ENCODE measurements at places on chromosomes 6 and 20.

DNA sequence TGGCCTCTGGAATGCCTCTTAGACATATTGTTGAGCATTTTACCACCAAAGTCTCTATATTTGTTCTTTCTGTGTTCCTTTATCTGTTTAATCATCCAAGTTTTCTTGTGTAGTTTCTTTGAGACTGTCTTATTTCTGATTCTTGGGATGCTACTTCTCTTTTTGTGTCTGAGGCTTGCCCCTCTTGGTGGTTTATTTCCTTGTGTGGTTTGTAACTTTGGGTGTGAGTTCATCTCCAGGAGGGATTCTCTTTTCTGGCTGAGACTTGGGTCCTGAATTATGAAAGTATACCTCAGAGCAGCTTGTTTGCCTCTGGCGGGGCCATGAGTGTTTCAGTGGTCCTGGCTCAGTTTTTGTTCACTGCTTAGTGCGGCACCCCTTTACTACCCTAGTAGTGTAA lies 33.9 kb downstream of the PPARD start:
- DNase-seq: no peak

- no peak for DNase-seq
Measured at GRCh38 chr20:35301426-35301825, 9.2 kb upstream of the FAM83C start.

GRCh38 chr6:52522151-52522626 lies 54.7 kb downstream of the TRAM2 start:
- no peak for DNase-seq

DNA sequence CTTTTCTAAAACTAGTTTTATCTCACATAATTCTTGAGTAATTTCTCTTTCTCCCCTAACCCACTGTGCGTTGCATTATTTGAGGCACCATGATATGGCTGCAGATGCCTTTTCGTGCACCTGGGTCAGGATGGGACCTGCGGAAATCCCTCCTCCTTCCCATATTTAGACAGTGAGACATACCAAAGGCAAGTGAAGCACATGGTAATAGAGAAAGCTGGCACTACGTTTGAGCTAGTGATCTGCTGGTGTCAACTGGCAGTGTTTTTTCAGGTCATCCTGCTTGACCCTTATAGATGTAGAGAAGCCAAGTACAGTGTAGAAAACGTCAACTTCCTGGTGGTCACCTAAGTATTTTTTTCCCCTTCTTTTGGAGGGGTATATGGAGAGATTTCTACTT lies 71.7 kb downstream of the FOXO3 start:
- DNase-seq: no peak

DNA sequence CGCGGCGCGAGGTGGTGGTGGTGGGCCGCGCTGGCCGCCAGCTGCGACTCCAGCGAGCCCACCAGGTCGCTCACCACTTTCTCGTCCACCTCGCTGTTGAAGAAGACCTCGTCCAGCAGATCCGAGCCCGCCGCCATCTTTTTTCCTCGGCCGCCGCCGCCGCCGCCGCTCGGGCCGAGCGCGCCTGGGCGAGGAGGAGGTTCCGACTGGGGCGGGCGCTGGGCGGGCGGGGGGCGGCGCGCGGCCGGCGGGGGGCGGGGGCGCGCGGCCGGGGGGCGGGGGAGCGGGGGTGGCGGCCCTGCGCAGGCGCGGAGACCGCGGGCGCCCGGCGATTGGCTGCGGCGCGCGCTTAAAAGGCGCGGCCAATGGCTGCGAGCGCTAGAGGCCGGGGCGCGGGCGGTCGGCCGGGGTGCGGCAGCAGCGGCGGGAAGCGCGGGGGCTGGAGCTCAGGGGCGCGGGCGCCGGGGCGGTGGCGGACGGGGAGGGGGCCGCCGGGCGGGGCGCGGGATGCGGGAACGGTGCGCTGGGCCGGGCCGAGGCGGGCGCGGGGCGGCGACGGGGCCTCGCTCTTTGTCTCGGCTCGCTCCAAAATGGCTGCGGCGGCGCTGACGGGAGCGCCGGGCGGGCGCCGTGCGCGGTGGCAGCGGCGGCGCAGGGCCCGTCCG lies at the start of gene TAF4:
TSS of gene TAF4 (minus strand) at position 208 of the 665 bp plus-strand sequence. CDS start at position 137, 71 bp downstream.
- peak; percentile 25 for DNase-seq

- DNase-seq: no peak
Measured at GRCh38 chr6:18457065-18457737, 70.1 kb downstream of the RNF144B start.

DNA sequence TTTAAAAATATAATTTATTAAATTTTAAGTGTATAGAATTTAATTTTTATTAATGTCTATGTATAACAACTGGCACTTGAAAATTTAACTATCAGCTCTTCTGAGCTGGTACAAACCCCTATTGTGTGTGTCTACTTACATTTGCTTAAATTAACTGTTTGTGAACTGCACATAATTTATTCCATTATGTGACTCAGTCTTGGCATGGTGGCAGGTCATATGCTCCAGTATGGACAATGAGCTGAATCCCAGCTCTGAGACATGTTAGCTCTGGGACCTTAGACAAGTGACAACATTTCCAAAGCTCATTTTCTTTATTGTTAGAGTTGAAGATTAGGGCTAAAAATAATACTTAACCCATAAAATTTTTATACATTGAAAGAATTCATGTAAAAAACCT lies 526.1 kb upstream of the MARCKS start:
- DNase-seq: no peak

DNA sequence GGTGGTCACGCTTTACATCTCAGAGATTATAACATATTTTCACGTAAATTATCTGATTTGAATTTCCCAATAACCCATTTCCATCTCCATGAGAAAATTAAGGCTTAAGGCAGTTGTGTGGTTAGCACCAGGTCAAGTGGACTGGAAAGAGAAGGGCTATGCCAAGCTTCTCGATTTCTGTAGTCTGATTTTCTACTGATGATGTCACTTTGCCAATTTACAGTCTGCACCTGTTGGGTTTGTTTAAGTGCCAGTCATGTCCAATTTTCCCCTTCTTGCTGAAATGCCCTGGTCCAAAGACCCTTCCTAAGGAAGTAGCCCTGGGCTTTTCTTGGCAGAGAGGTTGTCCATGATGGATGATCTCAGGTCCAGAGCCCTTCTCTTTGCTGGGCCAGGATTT lies 562.3 kb upstream of the BTBD3 start:
- DNase-seq: no peak

DNA sequence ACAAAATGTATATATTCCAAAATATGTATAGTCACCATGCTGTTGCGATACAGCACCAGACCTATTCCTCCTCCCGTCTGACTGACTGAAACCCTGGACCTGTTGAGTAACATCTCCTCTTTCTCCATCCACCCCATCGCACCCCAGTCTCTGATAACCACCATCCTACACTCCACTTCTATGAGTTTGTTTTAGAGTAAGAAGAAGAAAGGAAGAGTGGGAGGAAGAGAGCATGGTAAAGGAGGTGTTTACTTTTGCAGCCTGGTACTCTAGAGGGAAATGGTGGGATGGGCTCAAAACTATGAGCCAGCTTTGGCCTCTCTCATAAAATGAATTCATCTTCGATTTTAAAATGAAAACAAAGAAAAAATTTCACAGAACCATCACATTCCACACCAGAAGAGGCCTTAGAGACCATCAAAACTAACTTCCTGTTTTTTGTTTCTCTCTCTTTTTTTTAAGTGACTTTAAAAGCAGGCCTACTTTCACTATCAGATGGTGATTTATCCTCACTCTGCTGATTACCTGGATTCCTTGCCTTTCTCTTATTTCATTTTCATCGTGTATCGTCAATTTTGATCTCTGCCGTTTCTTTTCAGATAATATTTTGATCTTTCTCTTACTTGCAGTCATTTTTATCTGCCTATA lies 16.8 kb upstream of the FUCA2 start:
- DNase-seq: no peak

DNA sequence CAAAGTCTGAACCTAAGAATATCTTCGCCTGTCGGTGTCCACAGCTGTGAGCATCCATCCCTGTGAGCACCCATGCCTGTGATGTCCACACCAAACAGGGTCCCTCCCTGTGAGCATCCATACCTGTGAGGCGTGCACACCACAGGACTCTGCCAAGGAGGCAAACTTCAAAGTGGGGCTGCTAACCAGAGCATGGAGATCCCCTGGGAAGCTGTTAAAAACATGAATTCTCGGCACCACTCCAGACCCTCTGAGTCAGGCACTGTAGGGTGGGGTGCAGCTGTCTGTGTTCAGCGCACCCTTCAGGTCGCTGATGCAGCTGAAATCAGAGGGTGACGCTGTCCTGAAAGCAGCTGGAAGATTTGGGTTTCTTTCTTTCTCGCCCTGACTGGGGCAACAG lies 85.4 kb upstream of the NXT1 start:
- DNase-seq: no peak

GRCh38 chr20:45345104-45345936 lies 2.9 kb downstream of the SDC4 start:
- no peak for DNase-seq

GRCh38 chr20:19903168-19903811 lies 113.9 kb upstream of the NAA20 start:
- no peak for DNase-seq

GRCh38 chr20:37958856-37959520 lies 56.1 kb downstream of the VSTM2L start:
- no peak for DNase-seq
